Immature natural killer cell (primary cell): ENCODE measurements at places on chromosomes 12 and 14.
A peak's percentile ranks its signal among the peaks of the same experiment; 100 is the strongest.

- no peak for DNase-seq
These were observed 16.7 kb downstream of the SLC7A7 start for GRCh38 chr14:22798528-22798927.

GRCh38 chr12:29041621-29042020 lies 107.5 kb upstream of the FAR2 start:
- DNase-seq, result no peak

GRCh38 chr14:49935526-49935925 lies 42.6 kb downstream of the ARF6 start:
- no peak for DNase-seq

DNA sequence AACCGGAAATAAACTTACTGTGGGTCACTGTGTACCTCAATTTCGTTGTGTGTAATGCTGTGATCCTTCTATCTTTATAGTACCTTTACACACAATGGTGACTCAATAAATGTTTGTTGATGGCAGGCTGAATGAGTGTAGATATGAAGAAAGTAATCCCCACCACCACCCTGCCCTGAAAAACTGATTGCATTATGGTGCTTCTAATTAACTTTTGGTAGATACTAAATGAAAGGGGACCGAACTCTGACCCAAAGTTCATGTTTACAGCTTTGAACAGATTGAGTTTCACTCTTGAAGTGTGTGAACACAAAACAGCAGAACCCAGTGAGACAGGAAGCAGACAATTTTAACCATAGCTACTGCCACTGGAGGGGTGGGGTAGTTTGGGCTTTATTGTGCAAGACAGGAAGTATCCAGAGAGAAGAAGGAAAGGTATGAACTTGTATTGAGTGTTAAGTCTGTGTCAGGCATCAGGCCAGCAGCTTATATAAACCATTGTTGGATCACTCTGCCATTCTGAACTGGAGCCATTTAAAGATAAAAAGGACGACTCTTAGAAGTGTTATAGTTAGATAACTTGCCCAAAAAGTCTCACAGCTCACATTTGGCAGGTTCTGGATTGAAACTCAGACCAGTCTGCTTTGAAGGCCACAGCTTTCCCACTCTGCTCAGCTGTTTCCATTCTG lies 197.0 kb upstream of the AMIGO2 start:
- peak; percentile 83 for DNase-seq

GRCh38 chr14:36113341-36113740 lies 63.2 kb downstream of the PTCSC3 start:
- DNase-seq, result no peak
